A172 (cell line): ENCODE measurements at places on chromosomes 11 and 22. TPM values are rescaled to one million over a fixed set of nuclear protein-coding genes. Genes with fewer than 3 reads are reported as not detected.

OR52N4 gene
- total RNA-seq: not detected in 2 replicates

MRGPRF gene
- total RNA-seq: 0.69 and 0.86 TPM in 2 replicates

OR2AG2 gene
- total RNA-seq: not detected in 2 replicates

C11orf21 gene
- 2.0 and 2.8 TPM in 2 replicates for total RNA-seq
